SK-N-MC (cell line): ENCODE measurements at places on chromosomes 13 and 19.

DNA sequence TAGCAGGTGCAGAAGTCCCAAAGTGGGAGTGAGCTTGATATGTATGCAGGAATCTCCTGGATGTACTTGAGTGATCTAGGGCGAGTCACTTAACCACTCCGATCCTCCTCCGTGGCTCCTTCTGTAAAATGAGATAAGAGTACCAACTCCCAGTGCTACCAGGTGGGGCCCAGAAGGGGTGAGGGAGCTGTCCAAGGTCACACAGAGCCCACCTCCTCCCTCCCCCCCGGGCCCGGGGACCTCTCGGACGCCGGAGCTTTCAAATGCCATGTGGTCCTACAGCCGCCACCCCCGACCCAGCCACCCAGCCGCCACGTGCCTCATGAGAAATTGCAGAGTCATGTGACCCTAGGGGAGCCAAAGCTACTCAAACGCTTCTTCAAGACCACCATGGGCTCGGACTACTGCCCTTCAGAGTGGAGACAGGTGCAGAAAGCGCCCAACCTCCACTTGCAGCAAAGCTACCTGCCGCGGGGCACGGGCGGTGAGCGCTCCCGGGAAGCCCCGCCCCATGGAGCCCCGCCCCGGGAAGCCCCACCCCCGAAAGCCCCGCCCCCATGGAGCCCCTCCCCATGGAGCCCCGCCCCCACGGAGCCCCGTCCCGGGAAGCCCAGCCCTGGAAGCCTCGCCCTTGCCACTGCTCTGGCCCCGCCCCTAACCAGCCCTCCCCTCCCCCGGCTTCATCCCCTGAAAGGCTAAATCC lies 10.1 kb upstream of the ZNF358 start:
- no peak for DNase-seq

DNA sequence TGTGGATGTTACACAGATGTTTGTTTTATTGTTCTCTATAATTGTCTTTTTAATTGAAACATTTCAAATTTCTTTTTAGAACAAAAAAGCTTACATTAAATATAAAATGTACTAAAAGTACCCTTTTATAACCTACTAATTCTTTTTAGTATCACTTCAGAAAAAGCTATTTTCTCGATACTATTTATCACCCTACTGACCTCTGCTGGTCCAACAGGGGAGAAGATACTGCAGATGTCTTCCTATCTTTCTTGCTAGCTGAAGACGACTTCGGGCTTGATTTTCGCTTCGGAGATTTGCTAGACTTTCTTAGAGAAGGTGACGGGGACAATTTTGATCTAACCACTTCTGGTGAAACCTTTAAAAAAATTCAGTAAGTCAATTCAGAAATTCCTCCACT lies 42.4 kb downstream of the ZC3H13 start:
- peak; percentile 32 for DNase-seq

DNA sequence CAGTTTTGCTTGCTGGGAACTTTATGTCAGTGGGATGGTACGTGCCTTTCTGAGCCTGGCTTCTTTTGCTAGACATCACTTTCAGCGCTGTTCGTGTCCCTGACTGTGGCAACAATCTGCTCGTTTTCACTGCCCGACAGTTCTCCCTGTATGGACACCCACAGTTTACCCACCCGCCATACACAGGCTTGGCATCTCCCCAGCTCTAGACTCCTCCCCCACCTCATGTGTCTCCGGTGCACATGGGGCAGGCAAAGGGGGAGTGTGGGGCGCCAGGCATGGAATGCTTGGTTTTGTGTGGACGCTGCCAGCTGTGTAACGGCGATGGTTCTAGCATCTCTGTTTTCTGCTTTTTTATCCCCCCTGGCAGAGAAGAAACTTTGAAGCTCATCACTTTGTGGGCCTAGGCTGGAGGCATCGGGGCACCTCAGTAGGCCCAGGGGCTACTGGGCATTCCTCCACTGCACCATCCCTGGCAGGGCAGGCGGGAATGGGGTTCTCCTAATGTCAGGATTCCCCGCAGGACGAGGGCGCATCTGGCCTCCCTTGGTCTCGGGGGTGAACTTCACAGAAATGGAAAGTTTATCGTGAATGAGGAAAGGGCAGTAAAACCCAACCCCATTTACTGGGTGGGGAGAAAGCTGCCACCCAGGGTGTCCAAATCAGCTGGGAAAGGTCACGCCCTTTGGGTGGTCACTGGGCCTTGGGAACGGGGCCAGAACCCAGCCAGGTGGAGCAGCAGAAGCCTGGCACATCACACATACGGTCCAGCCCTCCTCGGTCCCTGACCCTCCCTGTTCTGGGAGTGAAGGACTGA lies 60.8 kb downstream of the CEBPG start:
- DNase-seq = no peak

GRCh38 chr19:1520203-1520780 lies 3.6 kb upstream of the PLK5 start:
- DNase-seq = no peak

GRCh38 chr19:2332341-2333026 lies 4.0 kb downstream of the SPPL2B start:
- DNase-seq = no peak

DNA sequence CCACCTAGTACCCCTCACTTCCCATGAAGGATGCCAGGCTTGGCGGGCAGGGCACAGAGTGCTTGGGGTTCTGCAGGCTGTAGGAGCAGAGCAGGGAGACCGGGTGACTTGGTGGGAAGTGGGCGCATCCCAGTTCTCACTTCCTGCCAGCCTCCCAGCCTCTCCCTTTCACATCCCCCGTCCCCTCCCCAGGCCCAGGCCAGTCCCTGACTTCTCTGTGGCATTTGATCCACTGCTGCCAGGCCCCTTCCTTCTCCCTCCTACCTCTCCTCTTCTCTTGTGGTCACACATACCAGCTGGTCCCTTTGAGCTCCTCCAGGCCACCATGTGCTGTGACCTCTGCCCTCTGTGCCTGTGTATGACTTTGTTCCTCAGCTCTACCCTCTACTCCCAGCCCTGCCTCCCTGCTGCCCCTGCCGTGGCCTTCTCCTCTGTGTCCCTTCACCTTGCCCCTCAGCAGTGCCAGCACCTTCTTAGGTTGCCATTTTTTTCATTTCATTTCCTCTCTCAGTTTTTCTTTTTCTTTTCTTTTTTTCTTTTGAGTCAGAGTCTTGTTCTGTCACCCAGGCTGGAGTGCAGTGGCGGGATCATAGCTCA lies 19.5 kb downstream of the MYO1F start:
- DNase-seq = no peak

DNA sequence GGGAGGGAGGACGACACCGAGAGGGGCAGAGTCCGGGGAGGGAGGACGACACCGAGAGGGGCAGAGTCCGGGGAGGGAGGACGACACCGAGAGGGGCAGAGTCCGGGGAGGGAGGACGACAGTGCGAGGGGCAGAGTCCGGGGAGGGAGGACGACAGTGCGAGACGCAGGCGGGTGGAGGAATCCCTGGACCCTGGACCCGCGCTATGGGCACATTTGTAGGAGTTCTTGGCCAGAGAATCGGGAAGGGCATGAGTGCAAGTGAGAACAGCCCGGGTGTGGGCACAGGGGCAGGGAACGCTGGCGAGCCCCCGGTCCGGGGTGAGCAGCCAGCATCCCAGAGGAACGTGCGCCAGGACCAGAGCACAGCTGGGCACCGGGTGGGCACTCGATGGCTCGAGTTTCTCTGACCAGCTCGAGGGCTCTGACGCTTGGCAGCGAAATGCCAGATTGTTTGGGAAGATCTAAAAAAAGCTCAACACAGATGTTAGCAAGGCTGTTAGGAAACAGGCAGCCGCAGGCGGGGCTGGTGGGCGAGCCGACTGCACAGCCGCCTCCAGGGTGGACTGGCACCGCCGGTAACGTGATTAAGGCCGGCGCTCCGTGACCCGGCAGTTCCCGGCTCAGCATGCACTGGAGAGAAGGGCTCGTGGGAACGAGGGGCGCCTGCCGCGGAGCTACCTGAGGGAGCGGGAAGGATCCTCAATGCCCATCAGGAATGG lies 17.9 kb upstream of the C2CD4C start:
- DNase-seq = no peak

GRCh38 chr13:31903111-31903815 lies 128.3 kb upstream of the FRY start:
- DNase-seq = no peak

- no peak for DNase-seq
These were observed 58.7 kb downstream of the DPF1 start for GRCh38 chr19:38165335-38165734.

DNA sequence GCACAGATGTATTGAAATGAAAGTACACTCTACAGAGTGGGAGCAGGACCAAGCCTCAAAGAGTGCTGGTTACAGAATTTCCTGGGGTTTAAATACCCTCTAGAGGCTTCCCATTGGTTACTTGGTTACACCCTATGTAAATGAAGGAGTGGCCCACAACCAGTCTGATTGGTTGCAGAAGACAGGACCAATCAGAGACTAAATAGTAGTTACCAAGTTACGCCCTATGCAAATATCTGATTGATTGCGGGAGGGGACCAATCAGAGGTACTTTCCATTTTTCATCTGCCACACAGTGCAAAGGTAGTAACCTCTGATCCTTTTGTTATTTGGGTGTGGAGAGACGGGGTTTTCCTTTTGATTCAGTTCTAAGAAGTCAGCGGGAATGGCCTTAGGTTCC lies 5.5 kb upstream of the ZFP82 start:
- DNase-seq = no peak

DNA sequence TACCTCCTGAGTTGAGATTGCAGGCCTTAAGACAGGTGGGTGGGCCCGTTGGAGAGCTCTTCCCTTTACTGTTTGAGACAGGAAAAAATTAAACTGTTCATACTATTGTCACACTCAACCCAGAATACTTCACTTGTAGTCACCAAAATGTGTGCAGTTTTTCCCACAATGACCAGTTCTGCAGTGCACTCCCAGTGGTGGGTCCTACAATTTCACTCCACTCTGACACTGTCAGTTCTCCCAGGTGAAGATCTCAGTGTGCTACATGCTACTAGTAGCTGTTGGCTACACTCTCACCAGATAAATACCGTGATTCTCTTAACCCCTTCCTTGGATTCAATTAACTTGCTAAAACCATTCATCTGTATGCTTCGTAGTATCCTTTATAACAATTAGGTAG lies 2.9 kb downstream of the ZNF665 start:
- no peak for DNase-seq

DNA sequence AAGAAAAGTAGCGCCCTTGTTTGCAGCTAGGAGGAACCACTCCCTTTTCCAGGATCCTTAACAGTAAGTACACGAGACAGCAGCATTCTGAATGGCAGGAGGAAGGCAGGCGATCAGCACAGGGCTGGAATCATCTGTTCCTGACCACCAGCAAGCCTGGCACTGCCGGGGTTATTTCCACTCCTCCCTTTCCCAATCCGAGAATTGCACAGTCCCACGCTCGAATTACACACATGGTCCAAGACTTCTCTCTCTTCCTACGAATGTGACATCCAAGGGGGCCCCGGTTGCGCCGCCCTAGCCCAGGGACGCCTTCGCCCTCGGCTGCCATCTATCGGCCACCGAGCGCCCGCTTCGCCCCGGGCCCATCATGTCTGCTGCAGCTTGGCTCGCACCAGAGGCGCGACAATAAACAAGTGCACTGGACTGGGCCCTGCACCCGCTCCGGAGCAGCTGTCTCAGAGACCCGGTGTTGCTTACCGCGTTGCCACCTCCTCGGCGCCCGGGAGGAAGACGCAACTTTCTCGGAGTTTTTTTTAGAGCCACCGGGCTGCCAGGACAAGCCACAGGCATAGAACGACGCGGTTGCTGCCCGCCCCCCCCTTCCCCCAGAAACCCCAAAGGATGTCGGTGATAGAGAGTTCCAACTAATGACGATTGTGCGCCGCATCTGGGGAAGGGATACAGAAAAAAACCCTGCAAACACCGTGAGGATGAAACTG lies at the start of gene SLITRK5:
Gene SLITRK5 (plus strand): TSS at position 341 of the 722 bp plus-strand sequence. CDS start 4,018 bp downstream, outside the sequence.
- peak; percentile 57 for DNase-seq

DNA sequence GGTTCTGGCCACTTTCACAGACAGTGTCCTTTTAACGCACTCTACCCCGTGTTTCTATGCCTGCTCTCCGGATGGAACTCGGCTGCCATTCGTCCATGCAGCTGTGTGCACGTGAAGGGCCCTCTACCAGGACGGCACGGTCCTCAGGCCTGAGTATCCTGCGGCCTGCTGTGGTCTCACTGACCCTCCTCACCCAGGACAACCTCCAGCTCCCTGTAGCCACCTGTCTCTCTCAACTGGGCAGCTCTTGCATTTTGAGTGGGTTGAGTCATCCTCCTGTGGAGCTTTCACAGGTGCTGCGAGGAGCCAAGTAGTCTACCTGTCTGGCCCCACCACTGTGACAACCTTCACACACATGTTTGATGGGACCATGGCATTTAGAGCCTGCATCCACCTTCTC lies 321.7 kb upstream of the TSHZ3 start:
- DNase-seq = no peak

- no peak for DNase-seq
These were observed 4.9 kb downstream of the HPN start for GRCh38 chr19:35046461-35046860.

DNA sequence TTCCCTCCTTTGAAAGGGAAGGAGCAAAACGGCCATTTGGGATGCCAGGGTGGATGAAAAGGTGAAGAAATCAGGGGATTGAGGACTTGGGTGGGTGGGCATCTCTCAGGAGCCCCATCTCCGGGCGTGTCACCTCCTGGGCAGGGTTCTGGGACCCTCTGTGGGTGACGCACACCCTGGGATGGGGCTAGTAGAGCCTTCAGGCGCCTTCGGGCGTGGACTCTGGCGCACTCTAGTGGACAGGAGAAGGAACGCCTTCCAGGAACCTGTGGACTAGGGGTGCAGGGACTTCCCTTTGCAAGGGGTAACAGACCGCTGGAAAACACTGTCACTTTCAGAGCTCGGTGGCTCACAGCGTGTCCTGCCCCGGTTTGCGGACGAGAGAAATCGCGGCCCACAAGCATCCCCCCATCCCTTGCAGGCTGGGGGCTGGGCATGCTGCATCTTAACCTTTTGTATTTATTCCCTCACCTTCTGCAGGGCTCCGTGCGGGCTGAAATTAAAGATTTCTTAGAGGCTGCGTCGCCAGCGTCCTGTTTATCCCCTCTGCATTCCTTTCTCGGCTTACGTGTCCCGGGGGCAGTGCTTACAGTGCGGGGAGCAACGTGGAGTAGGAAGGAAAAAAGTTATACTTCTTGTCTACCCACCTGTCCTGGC lies 15.2 kb upstream of the S1PR4 start:
- DNase-seq = no peak

DNA sequence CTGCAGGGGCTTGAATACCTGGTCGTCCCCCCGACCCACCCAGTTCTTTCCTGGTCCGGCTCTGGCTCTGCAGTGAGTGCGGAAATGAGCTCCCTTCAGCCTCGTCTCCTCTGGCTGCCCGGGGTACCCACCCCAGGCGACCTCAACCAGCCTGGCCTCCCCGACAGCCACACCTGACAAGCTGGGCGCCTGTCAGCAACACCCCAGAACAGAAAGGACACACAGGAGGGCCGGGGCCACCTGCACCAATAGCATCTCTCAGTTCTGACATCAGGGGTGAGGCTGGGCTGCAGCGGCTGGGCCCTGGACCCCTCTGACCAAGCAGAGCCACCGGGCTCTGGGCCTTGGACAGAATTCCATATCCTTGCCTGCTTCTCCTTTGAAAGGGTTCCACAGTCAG lies 19.7 kb downstream of the SUGP1 start:
- DNase-seq = no peak

- no peak for DNase-seq
These were observed 8.8 kb downstream of the IGLON5 start for GRCh38 chr19:51320280-51320657.
